ENCODE measurements at places on chromosomes 3 and 15.

GRCh38 chr15:25883463-25884259 is 20.5 kb upstream of the ATP10A start:
- DNase-seq = no peak

DNA sequence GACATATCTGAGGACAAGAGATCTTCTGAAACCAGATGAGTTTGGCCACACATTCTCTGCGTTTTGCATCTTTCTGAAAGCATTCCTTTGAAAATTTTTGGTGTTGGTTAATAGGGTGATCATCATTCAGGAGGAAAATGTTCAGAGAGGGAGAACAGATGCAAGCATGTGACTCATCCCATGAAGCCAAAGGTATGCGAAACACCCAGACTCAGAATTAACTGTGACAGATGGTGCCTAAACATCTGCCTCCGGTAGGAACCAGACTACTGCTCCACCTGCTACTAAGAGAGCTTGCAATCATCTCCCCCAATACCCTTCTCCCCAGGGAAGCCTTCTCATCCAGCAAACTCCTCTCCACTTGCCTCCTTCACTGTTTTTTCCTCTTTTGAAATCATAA is 46.2 kb downstream of the TRIM69 start:
- no peak for DNase-seq

GRCh38 chr3:131636266-131636775 is 133.6 kb upstream of the MRPL3 start:
- no peak for DNase-seq

GRCh38 chr3:34254285-34254684 is 455.9 kb downstream of the PDCD6IP start:
- no peak for DNase-seq

DNA sequence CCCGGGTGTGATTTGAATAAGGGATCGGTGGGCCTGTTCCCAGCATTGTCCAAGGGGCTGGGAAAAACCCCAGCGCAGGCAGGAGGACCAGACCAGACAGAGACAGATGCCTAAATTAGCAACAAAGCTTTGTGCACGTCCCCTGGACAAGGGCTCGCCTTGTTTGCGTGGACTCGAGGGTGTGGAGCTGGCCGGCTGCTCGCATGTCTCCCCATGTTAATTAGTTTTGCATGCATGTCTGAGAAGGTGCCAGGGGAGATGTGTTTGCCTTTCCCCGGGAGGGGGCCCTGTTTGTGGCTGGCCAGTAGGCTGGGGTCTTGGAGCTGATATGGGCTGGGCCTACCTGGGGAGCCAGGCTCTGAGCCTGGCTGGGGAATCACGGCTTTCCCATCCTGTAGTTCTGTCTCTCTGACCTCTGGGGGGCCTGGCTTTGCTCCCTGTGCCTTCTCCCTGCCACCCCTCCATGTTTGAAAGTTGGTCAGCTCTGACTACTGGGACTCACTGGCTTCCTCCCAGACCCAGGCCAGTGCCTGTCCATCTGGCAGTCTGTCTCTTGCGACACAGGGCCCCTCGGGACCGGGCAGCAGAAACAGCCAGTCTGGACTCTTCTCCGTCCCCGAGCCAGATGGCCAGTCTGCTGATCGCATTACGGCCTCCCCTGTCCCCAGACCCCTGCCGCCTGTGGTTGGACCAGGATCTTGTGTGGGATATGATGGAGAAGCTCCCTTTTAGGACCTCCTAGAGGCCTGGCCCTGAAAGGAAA is 55.4 kb upstream of the POLG start:
- DNase-seq = no peak

DNA sequence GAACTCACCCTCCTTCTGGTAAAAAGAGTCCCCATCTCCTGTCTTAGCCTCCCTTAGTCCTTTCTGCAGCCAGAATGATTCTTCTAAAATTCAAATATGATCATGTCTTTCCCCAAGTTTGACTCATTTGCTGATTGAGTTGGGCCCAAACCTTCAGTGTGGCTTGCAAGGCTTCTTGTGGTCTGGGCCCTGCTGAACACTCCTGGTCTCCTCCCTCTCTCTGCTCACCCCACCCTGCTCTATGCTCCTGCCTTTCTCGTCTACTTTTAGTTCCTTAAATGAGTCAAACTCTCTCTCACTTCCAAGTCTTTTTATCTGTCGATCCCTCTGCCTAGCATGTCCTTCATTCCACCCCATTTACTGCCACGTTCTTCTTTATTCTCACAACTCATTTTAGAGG is 72.6 kb downstream of the CCR1 start:
- DNase-seq = no peak

DNA sequence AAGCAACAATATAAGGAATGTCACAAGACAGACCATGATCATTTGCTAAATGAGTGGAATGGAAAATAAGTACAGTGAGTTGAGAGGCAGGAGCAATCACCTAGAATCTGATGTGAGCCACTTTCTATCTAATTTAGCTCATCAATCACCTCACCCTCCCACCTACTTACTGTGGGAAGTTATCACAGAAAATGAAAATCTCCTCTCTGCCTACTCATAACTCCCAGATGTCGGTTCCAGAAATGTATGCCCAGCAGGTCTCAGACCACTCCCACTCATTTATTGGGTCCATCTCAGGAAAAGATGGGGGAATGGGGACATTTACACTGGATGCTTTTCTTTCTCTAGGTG is 270.9 kb downstream of the FHIT start:
- DNase-seq = no peak

DNA sequence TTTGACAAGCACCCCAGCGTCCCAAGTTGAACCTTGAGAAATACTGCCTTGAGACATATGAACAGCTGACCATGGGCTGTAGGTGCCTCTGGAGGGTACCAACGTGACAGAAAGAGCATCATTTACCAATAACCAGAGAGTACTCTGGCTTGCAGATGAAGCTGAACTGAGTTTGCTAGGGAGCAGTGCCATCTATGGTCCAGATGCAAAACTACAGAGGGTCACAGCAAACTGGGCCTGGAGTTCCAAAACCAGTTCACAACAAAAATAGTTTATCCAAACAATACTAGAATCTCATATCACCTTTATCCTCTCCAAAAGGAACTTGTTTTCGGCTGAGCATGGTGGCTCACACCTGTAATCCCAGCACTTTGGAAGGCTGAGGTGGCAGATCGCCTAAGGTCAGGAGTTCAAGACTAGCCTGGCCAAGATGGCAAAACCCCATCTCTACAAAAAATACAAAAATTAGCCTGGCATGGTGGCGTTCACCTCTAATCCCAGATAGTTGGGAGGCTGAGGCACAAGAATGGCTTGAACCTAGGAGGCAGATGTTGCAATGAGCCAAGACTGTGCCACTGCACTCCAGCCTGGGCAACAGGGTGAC is 69.3 kb downstream of the CHAC1 start:
- DNase-seq = no peak

- no peak for DNase-seq
Observed at GRCh38 chr15:55222588-55222987, 25.8 kb upstream of the RSL24D1 start.

- no peak for DNase-seq
Observed at GRCh38 chr3:149581681-149582370, 76.0 kb downstream of the WWTR1 start.

DNA sequence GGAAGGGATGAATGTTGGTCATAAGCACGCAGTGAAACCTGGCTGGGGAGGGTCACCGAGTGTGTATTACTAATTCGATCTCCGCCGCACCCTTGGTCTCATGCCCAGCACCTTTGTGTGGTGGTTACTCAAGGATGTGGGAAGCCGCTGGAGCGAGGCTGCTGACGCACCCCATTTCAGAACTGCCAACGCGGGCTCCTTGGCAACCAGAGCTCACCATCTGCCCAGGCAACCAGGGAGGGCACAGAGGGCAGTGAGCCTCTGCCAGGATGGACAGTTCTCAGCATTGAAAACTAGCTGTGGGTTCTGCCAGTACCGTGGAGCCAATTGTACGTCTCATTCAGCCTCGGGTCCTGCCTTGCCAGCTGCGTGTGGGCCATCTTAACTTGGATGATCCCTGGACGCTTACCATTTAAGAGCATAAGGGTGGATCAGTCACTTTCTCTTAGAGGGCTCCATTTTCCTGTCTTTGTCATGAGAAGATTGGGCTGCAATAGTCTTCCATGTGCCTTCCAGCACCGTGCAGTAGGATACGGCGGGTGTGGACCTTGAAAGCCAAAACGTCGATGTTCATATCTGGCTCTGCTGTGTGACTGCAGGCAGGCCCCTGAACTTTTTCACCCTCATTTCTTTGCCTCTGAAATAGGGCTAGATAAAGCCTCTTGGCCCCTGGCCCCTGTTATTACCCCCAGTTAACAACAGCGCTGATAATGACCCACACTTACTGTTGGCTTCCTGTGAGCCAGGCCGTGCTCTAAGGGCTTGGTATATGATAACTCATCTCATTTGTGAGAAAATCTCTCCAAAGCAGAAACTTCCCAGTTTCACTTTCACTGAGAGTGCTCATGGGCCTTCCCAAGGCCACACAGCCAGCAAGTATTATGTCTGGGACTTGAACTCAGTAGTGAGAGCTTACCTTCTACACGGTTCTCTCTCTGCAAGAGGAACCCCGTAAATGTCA is 238.8 kb downstream of the OPA1 start:
- DNase-seq = no peak

- DNase-seq = no peak
Observed at GRCh38 chr3:64901522-64901885, 213.7 kb upstream of the ADAMTS9 start.

DNA sequence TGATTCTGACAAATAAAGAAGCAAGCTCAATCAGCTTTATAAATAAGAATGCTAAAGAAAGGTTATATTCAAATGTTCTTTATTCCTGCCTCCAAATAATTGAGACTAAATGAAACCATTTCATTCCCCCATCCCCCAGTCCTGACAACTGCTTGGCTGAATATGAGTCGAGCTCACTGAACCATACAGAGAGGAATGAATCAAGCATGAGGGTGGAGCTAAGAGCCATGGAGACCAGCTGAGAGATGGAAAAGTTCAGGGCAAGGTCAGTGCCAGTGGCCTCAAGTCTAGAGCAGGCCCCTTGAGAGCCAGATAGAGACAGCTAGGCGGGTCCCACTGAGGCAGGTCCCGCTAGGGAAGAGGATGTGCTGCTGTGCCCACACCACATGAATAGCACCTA is 188.7 kb upstream of the EIF1B start:
- no peak for DNase-seq

DNA sequence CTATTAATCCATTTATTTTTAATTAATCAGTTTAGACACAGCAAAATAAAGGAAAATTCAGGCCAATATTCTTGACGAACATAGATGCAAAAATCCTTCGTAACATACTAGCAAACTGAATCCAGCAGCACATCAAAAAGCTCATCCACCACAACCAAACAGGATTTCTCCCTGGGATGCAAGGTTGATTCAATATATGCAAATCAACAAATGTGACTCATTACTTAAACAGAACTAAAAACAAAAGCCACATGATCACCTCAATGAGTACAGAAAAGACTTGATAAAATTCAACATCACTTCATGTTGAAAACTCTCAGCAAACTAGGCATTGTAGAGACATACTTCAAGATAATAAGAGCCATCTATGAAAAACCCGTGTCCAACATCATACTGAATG is 364.1 kb upstream of the THBS1 start:
- no peak for DNase-seq

GRCh38 chr3:62252438-62253157 is 120.8 kb downstream of the FEZF2 start:
- no peak for DNase-seq

- no peak for DNase-seq
Observed at GRCh38 chr3:58459160-58459559, 25.5 kb upstream of the PDHB start.

GRCh38 chr3:71753701-71754609 is at the start of gene GPR27:
Gene GPR27 (plus strand): TSS chr3:71753855. CDS start chr3:71754050, 195 bp downstream.
- peak; percentile 21 for DNase-seq

DNA sequence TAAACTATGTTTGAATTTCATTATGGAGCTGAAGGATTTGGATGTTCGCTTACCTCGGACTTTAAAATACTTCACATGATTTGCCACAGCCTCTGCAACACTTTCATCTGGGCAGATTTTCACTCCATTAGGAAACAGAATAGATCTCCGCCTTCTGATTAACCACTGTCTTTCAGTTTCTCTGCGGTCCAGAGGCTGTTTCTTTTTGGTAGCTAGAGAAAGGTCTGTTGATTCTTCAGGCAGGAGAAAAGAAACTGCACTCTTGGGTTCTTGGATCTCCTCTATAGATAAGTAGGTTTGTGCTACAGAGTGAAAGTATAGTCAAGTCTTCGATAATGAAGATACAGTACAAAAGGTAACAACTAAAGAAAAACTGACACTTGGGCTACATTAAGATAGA is 844 bp downstream of the IMPG2 start:
- DNase-seq = no peak

DNA sequence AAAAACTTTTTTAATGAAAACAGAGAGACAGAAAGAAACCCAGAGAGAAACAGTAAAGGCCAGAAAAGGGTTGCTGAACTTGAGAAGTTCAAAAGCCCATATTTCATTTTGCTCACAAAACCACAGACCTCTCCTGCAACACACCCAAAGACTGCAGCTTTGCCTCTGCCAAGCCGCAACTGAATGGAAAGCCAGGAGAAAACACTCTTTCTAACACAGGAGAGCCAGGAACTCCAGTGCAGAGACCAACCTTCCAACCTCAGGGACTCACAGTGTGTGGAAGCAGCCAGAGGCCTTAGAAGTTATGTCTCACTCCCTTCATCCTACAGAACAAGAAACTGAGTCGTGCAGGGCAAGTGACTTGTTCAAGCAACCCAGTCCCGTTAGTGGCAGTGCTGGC is 163.1 kb upstream of the HES1 start:
- DNase-seq = no peak

DNA sequence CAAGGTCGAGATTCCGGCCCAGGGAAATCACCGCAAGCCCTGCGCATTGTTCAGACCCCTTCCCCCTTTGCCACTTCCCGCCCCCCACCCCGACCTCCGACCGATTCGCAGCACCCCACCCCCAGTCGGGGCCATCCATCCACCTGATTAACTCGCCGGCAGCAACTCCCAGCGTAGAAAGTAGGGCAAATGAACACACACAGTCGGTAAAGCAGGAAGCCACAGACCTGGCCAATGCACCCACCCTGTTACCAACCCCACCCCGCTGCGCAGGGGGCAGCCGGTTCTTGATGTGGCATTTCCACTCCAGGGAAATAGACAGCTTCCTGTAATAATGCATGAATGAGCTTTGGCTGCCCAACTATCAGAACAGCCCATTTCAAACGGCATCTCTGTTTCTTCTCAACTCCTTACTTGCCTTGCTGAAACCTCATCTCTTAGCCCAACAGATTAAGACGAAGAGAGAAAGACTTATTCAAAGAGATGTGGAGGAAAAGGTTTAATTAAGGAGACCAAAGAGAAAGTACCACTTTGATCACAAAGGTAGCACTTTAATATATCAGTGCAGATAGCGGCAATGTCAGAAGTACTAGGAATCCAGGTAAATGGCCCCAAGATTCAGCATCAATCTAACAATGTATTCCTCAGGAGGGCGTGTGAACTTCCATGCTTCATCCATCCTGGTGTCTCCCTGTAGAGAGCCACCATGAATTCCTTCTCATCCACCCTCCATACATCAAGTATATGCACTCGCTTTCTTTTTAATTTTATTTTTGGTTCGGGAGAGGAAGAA is 1.9 kb downstream of the TNIK start:
- DNase-seq = peak; percentile 33

DNA sequence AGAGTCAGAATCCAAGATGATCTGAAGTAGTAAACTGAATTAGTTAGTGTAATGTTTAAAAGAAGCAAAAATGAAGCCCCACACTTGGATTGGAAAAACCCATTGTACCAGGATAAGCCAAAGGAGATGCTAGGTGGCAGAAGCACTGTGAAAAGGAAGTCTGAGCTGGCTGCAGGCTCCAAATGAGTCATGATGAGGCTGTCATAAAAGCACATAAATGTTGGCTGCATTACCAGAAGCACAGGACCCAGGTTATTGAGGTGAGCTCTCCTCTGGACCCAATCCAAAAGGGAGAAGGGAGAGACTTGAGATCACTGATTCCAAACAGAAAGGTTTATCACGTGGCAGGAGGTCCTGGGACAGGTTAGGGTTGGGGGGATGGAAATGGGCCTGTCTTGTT is 3.2 kb upstream of the ACAN start:
- no peak for DNase-seq

Data from stimulated activated naive CD4-positive, alpha-beta T cell treated with Interleukin-2 at 50 U/mL for 16 hours (primary cell).